WTC11 (cell line): ENCODE measurements at places on chromosomes 7 and 10. TPM values are rescaled to one million over a fixed set of nuclear protein-coding genes. Genes with fewer than 3 reads are reported as not detected.

GRCh38 chr7:144102041-144102440, 7.3 kb upstream of the OR2A2 start:
- H3K27ac ChIP-seq = no peak overlapping the region
- DNase-seq = no peak
- H3K27me3 ChIP-seq = no peaks in the 10 kb centered on the region
- no peaks in the 10 kb centered on the region for H3K36me3 ChIP-seq
- H3K4me3 ChIP-seq = no peak overlapping the region

DNA sequence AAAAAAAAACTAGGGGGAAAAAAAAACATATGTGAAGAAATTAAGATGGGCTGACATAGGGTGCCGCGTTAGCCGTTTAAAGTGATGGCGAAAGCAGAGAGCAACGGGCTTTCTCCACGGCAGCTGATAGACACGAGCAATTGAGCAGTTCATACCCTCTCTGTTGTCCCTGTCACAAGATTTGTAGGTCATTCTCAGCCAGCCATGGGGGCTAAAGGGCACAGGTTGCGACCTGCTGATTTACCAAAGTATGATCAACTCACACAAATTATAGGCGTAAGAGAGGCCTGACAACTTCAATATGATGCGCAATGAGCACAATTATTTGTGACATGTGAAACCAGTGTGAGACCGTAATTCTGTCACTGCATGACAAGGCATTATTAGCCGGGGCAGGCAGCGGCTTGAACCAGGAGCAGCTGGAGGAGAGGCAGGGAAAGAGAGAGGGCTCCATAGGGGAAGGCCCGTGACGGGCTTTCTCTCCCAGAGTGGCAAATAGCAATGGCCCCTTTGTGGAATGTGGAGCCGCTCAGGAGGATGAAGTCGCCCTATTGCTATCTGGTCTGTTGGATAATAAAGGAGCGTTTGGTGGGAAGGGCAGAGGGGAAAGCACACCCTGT, 195.1 kb upstream of the HABP2 start:
- no peaks in the 10 kb centered on the region; the same call in 1 of the 2 replicates for H3K27me3 ChIP-seq
- H3K4me3 ChIP-seq = no peak overlapping the region
- H3K27ac ChIP-seq = no peak overlapping the region
- peak; percentile 11 for DNase-seq
- H3K4me1 ChIP-seq = peaks cover 2% of the 10 kb centered on the region; the same call in 1 of the 2 replicates

GRCh38 chr10:51063659-51064535, 10.4 kb upstream of the PRKG1 start:
- DNase-seq = no peak
- H3K27ac ChIP-seq = no peak overlapping the region
- H3K27me3 ChIP-seq = no peaks in the 10 kb centered on the region
- H3K4me3 ChIP-seq = no peak overlapping the region
- H3K36me3 ChIP-seq = no peaks in the 10 kb centered on the region

GRCh38 chr7:81618396-81619014, 151.3 kb downstream of the HGF start:
- no peak for DNase-seq
- H3K27ac ChIP-seq = no peak overlapping the region
- peaks cover 4% of the 10 kb centered on the region; the same call in 1 of the 2 replicates for H3K4me1 ChIP-seq
- no peaks in the 10 kb centered on the region for H3K36me3 ChIP-seq
- H3K27me3 ChIP-seq = no peaks in the 10 kb centered on the region
- H3K4me3 ChIP-seq = no peak overlapping the region

- H3K27ac ChIP-seq = no peak overlapping the region
- DNase-seq = no peak
- peaks cover 5% of the 10 kb centered on the region for H3K4me1 ChIP-seq
- H3K4me3 ChIP-seq = no peak overlapping the region
- 0 out of 2 replicates have a peak, but pooled peaks cover 3% of the 10 kb centered on the region for H3K36me3 ChIP-seq
Measured at GRCh38 chr7:88328787-88329186, 22.1 kb upstream of the STEAP4 start.

- H3K27ac ChIP-seq = no peak overlapping the region
- no peaks in the 10 kb centered on the region for H3K27me3 ChIP-seq
- no peaks in the 10 kb centered on the region for H3K4me1 ChIP-seq
Measured at GRCh38 chr10:109769966-109770365, 153.3 kb downstream of the XPNPEP1 start.

The ITGB8 gene
- 1.8 to 2.2 TPM (median 1.9 TPM) in 3 replicates for total RNA-seq

The CACNA2D1 gene
- total RNA-seq = 21.9 to 33.3 TPM (median 22.9 TPM) in 3 replicates
